ENCODE measurements at places on chromosomes 1 and 21.

GRCh38 chr1:175268720-175269119 lies 76.1 kb upstream of the KIAA0040 start:
- DNase-seq, result no peak

- no peak for DNase-seq
Observed at GRCh38 chr1:246506367-246506673, 759 bp downstream of the SMYD3 start.

GRCh38 chr1:27166351-27166802 lies 11.5 kb upstream of the SLC9A1 start:
- DNase-seq, result no peak

GRCh38 chr1:63982201-63982600 lies 208.4 kb downstream of the ROR1 start:
- no peak for DNase-seq

GRCh38 chr1:48677306-48678287 lies 99.1 kb downstream of the BEND5 start:
- DNase-seq, result peak; percentile 31

DNA sequence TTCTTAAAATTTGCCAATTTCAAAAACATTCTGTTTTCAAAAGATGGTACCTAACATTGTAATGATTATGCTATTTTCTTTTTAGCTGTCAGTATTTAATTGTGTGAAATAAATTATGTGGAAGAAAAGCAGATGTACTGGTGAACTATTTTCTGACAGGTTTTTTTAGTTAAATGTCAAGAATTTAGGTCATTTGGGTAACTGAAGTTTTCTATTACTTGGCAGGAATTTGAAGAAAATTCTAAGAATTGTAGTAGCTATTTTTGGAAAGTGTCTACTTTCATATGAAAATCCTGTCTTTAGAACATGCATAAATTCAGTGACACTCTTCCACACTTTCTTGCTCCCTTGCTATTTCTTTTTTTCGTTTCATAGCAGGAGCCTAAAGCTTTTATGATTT lies 28.5 kb upstream of the PTPRC start:
- DNase-seq, result no peak

- no peak for DNase-seq
Observed at GRCh38 chr1:95554408-95554807, 320.4 kb downstream of the RWDD3 start.

DNA sequence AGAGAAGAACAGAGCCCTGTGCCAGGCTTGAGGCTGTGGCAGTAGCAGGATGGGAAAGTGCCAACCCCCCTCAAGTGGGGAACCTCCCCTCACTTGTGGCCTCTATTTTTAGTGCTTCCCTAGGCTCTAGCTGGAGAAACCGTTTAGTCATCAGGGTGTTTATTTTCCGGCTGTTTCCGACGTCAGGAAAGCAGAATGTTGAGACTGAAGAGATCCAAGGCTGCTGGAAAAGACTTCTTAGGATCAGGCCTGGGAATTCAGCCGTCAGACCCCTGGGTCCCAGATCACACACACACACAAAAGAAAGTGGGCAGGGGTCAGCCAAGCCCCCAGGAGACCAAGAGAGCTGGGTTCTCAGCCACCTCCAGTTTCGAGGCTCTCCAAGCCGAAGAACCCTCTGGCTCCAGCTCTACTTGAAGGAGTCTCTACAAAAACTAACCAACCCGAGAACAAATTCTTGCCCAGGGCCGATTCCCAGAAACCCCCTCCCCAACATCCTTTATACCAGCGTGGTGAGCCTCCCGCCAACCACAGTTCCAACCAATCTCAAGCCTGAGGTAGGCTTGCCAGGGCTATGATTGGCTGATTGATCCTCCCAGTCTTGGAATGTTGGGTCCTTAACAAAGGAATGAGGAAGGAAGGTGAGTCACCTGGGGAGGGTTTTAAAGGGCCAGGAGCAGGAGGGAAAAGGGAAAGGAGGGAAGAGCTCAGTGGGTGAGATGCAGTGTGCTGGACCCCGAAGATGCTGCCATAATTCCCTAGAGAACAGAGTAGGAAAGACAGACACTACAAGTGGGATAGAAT lies 2.5 kb upstream of the MEF2D start:
- no peak for DNase-seq

DNA sequence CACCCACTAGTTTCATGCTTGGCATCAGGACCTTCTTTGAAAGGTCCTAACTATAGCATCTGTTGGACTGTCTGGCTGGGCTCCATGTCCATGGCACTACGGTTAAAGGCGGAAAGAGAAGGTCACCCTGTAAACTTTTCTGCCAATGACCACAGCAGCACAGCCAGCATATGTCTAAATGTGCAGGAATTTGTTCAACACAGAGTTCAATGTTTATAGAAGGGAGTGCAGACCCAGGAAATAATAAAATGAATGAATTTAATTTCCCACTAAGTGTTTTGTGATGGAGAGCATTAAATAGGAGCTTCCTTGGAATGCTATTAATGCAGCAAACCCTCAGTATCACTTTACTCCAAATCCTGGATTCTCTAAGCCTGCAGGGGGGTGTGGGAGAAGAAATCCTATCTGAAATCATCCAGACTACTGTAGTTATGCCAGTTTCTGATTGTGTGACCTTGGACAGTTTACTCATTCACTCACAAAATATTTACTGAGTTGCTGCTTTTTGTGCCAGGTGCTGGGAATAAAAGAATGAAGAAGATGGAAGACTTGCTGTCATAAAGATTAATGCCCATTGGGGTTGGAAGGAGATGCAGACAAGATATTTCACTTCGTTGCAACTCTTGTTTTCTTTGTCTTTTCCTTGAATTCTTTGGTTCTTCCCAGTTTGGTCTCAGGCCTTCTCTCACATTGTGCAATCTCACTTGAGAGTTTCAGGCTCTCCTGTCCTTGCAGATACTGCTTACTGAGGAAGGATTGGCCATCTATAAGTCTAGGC lies 195.0 kb downstream of the ROR1 start:
- DNase-seq, result no peak

GRCh38 chr1:176694713-176695112 lies 231.7 kb downstream of the PAPPA2 start:
- DNase-seq, result no peak

GRCh38 chr21:32380940-32381339 lies 11.9 kb downstream of the URB1 start:
- DNase-seq, result no peak

GRCh38 chr1:151311011-151311410 lies 16.2 kb downstream of the PI4KB start:
- DNase-seq, result no peak

DNA sequence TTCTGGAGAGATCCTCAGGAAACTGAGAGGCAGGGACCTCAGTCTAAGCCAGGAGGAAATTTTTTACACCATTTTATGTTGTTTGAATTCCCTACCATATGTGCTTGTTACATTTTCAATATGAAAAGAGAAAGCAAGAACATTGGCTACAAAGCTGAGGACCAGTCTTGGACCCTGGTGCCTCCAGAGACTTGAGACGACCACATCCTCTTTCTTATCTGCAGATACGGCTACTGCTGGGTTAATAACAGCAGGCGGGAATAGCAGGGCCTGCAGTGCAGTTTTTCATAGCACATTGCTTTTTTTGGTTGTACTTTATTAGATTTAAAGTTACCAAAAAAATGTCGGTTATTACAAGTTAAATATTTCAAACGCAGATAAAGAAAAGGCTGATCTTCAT lies 3.9 kb downstream of the KDM4A start:
- no peak for DNase-seq

DNA sequence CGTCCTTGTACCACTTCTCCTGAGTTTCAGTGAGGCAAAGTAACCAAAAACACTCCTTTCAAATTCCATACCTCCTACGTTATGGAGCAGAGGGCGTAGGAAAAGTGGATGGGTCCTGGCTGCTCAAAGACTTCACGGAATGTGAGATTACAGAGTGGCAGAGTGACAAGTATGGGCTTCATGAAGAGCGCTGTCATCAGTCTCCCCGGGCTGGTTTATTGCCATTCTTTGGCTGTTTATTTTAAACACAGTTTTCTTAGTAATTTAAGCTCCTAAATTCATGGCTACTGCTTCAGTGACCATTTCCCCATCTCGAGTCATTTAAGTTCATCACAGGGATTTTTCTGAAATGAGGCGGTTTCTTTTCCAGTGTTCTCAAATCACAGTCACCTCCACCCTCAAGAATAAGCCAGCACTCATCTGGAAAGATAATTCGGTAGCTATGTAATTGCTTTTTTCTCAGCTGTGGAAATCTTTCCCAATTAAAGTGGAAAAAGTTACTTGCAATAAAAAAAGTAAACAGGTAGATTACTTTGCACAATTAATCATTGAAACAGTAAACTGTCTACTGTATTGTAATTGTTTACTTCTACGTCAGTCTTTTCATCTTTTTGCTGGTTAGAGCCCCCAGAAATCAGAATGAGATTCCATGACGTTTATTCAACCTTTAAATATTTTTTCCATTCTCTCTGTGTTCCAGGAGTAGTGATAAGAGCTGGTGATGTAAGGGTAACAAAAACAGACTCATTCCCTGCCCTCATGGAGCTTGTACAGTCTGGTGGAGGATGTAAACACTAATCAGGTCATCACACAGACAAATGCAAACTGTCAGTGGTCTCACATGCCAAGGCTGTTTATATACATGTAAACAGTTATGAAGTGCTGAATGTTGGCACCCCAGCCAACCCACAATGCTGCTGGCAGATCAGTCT lies 3.0 kb upstream of the SMYD2 start:
- DNase-seq, result no peak

- DNase-seq, result no peak
Observed at GRCh38 chr1:100448366-100448765, 89.6 kb upstream of the GPR88 start.

DNA sequence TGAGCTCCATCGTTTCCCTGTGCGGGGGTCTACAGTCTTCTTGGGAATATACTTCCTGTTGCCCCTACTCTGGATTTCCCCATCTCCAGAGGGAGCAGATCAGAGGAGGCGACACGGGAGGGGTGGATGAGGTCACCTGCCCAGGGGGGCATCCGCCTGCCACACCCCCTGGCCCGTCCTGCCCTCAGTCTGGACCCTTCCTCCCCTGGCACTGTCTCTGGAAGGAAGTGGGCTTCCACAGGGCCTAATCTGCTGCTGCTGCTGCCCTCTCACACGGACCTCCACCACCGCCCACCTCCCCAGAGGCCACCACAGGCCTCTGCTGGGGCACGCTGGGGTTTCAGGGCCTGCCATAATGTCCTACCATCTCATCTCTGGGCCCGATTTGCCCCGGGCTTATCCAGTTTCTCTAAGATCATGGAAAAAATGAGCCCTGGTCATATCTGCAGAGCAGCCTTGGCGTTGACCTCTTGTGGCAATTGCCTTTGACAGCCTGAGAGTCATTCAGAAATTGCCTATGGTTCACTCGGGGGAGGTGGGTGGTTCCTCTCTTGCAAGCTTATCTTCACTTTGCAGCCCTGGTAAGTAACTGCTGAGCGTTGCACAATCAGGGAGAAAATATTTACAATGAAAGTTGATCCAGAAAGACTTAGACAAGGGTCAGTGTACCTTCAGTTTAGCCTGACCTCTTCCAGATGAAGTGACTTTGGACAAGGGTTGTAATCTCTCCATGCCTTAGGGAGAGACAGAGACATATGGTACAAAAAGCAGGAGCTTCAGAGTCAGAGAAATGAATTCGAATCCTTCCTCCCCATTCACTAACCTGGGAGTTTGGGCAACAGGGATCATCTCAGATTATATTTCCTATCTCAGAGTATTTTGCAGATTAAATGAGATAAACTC lies 252.4 kb downstream of the TOMM20 start:
- no peak for DNase-seq
